ENCODE measurements at places on chromosomes 13 and 19.

DNA sequence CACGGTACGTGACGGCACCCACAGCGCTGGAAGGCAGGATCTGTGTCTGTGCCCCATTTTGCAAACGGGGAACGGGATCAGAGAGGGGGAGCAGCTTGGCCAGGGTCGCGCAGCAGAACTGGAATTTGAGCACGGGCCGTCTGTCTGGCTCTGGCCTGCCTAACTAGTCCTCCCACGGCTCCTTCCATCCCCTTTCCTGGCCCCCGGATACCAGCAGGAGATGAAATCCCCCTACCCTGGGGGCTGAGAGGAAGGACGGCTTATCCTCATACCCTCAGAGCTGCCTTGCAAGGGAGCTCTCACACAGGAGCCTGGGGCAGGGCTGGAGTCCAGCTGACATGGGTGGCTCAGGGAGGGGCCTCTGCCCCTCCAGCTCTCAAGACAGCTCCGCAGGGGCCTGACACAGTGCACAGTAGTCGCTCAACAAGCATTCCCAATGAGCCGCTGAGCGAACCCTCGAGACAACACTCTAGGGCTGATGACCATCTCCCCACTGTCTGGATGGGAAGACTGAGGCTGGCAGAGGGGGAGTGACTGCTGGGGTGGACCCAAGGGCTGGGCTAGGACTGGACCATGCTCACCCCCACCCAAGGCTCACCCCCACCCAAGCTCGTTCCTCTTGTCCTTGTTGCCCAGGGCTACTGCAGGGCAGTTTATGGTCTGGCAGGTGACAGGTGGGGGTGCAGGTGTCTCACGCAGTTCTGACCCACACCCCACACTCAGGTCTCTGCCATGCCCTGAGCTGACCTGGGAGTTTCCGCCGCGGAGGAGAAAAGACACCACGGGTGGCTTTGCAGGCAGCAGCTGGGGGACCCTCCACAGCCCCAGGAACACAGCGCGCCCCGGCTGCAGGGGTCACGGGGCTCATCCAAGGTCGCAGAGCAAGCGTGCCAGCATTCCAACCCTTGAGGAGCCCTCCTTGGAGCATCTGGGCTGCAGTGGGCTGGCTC lies 4.0 kb downstream of the ZBTB7A start:
- DNase-seq, result no peak

DNA sequence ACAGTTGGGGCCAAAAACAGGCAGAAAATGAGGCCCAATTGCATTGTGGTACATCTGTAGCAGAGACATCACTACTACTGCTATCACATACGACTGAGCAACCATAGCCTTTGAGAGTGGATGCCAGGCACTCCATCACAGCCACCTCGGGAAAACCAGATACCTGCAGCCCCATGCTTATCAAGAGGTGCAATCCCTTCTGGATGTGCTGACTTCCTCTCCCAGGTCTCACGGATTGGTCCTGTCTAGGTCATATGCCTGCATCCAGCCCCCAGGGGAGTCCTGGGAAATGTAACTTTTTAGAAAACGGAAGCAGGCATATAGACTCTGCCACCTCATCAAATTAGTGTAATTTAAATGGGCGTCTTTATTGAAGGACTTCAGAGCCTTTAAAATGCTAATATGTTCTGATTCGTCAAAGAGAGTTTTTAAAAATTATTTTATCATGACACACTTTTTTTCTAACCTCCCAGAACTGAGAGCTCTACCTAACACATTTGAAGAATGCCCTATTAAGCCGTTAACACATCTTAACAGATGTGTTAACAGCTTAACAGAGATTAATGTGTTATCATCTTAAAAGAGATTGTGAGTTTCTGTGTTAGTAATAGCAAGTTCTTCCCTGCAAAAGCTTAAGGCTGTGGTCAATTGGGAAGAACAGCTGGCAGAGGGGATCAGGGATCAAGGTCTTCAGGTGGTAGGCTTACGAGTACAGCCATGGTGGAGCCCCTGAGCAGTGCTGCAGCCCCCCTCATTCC lies 63.9 kb downstream of the DLEU7 start:
- no peak for DNase-seq

- DNase-seq, result peak; percentile 54
Observed at GRCh38 chr13:41352935-41353840, 42.1 kb downstream of the NAA16 start.

DNA sequence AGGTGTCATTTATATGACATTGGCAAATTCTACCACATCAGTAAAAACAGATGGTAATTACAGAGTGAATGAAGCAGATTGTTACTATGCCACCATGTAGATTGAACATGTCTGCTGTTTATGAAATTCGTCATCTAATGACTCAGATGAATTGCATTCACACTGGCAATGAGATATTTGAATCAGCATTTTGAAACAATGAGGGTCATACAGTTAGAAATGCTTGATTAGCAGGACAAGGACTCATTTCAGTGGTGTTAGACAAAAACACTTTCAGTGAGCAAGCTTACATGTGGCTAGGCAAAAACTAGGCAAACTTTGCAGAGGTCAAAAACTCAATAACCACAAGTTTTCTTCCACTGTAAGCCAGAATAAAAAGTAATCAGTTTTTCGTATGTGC lies 1165.0 kb downstream of the SLITRK1 start:
- DNase-seq, result no peak

DNA sequence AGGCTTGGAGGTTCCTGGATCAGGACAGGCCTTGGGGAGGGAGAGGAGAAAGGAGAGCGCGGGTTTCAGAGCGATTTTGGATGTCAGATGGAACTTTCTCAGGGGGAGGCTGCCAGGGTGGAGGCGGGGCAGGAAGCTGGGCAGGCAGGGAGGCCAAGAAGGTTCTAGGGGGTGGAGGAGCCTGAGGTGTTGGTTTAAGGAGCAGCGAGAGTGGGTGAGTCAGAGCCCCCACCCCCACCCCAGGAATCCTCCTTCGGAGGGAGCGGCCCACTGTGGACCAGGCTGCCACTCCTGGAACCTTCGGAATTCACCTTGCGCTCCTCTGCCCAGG lies 15.9 kb upstream of the NOP53 start:
- DNase-seq, result no peak

- DNase-seq, result no peak
Observed at GRCh38 chr13:91400063-91400399, 1.6 kb downstream of the GPC5 start.
